ENCODE measurements at places on chromosomes 6 and 20.

DNA sequence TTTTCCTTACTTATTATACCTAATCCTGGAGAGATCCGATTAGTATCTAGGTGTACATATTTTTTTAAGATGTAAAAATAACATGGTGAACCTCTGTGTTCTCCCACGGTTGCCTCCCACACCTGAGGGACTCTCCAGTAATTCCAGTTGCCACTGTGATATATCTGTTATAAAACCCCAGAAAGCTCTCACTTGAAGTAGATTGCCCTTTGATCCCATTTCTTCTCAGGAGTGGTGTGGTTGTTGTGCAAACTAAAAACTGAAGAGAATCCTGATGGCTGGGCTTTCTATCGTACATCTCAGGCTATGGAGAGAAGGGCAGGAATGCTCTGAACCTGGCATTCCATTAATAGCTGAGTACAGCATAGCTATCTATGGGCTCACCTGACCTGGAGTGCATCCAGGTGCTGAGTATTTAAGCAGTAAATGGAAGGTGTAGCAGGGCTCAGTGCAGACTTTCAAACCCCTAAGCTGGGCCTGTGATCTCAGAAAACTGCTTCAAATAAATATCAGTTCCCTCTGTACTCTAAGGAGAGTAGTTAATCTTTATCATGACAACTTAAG lies 41.0 kb downstream of the VGLL2 start:
- no peak for ATAC-seq

- no peak for ATAC-seq
Observed at GRCh38 chr20:44071057-44071456, 115.9 kb downstream of the JPH2 start.

GRCh38 chr20:41185013-41185757 lies 47.8 kb downstream of the PLCG1 start:
- ATAC-seq, result no peak

DNA sequence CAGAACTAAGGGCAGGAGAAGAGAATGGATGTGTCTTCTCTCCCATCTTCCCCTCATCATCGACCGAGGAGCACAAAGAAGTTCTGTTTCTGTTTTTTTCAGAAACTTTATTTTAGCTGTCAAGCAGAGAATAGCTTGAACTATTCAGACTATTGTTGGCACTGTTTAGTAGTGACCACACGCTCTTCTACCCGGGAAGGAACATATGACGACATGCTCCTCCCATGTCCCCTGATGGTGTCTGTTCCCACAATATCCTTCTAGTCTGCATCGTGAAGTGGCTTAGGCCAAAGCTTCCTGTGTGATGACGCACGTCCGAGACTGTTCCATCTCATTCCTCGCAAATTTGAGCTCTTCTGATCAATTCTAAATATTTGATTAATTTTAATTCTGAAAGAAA lies 27.2 kb upstream of the KIF25 start:
- no peak for ATAC-seq

GRCh38 chr6:134097114-134097707 lies 44.8 kb upstream of the SLC2A12 start:
- no peak for ATAC-seq

- no peak for ATAC-seq
Observed at GRCh38 chr6:75149240-75149639, 56.6 kb downstream of the COL12A1 start.

DNA sequence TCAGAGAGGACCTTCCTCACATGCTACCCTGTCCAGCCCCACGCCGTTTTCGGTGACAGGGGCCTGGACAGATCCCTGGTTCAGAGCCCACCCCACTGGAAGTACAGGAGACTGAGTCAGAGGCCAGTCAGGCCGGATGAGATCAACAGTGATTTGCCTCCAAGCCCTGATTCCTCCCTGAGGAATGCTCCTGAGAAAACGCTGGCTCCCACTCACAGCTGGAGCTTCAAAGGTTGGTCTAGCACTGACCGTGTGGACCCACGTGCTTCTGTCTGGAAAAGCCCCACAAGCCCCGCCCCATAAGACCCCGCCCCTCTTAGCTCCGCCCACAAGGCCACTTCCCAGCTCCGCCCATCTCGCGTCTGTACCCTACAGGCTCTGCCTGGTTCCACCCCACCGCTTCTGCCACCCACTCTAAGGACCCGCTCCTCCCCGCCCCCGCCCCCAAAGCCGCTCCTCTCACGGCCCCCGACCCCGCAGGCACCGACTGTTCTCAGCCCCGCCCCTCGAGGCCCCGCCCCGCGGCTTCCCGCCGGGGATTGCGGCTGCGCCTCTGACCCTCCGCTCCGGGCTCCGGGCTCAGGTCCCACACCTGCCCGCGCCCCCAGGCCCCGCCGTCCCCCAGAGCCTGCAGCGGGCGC lies 64.9 kb upstream of the BHLHE23 start:
- no peak for ATAC-seq

DNA sequence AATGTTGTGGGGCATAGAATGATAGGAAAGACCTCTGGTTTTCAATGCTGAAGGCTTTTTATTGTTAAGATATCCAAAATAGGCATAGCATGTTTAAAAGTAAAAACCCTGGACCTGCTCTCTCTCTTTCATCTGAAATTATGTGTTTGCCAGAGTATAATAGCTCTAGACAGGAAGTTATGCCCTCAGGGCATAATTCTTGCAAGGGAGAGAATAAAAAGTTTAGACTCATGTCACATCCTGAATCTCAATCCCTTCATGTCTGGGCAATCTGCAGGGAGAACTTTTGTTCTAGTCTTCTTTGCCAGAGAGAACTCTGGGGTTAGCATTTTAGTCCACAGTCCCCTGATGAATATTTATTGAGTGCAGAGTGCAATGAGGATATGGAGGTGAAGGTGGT lies 297.3 kb upstream of the FLRT3 start:
- ATAC-seq, result no peak

DNA sequence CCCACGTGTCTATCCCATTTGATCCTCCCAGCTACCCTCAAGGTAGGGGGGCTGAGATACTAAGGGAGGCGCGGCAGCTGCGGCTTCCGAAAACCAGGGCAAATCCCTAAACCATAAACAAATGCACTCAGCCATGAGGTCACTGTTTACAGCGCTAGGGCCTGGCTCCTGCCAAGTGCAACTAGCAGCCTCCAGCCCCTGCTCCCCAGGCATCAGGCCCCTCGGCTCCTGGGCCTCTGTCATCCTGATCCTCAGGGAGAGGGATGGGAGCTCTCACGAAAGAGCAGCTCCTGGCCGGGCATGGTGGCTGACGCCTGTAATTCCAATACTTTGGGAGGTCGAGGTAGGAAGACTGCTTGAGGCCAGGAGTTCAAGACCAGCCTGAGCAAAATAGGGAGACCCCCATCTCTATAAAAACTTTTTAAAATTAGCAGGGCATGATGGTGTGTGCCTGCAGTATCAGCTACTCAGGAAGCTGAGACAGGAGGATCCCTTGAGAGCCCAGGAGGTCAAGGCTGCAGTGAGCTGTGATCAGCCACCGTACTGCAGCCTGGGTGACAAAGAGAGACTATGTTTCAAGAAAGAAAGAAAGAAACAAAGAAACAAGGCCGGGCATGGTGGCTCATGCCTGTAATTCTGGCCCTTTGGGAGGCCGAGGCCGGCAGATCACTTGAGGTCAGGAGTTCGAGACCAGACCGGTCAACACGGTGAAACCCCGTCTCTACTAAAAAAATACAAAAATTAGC lies 42.5 kb upstream of the TLDC2 start:
- no peak for ATAC-seq

DNA sequence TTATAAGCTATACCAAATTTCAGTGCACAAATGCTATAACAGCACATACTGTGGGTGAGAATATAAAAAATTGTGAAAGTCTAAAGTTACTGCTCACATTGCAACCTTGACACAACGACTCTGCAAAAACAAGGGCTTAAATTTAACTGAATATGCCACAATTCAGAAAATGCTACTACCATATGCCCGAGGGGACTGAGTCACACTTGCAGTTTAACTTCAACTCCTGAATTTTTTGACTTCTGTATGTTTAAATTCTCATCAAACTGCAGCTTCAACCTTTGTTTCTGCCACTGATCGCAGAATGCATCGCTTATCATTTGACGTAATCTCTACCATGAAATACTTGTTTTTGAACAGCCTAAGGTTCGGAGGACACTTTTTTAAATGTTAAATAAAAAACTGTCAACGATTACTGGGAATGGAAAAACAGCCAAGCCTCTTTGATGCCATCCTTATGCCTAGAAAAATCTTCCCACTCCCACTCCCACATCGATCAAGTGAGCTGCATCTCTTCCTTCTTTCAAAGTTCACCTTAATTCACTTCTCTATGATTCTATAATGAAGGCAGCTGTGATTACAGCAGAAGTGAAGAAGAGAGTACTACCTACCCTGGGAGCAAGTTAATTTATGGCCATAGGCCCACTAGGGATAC lies 136.5 kb downstream of the ATXN1 start:
- ATAC-seq, result no peak

- no peak for ATAC-seq
Observed at GRCh38 chr20:40942775-40943174, 85.8 kb upstream of the TOP1 start.

DNA sequence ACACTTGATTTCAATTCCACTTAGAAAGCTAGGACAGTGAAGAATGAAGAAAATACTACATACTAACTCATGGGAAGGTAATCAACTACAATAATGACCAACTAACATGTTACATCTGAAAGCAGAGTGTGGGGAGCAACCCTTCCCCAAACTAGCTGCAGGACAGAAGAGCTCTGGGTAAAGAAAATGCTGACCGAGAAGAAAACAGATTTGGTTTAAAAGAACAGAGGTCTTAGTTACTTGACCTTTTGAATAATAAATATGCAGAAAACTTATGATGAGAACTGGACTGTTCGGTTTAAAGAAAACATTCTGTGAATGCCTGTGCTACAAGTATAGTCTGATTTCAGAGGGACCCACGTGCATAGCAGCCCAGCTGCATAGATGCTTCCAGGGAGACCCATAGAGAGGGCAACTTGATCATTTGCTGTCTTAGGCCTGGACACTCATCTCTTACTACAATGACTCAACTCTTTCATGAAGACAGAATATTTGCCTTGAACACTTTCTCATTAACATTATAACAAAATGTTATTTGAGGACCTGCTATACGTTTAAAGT lies 53.5 kb downstream of the RALGAPA2 start:
- ATAC-seq, result no peak

GRCh38 chr6:21731411-21732031 lies 138.0 kb downstream of the SOX4 start:
- no peak for ATAC-seq

GRCh38 chr6:118705544-118706491 lies 54.4 kb upstream of the CEP85L start:
- peak; percentile 42 for ATAC-seq

GRCh38 chr20:54843865-54844264 lies 368.5 kb downstream of the DOK5 start:
- ATAC-seq, result no peak

- ATAC-seq, result no peak
Observed at GRCh38 chr6:131951576-131952230, 531 bp upstream of the CCN2 start.

- ATAC-seq, result no peak
Observed at GRCh38 chr6:136890194-136890839, 31.8 kb upstream of the SLC35D3 start.

GRCh38 chr6:106316375-106316766 lies 9.2 kb downstream of the ATG5 start:
- ATAC-seq, result no peak

- peak; percentile 35 for ATAC-seq
Observed at GRCh38 chr20:62898970-62899632, 27.2 kb downstream of the DIDO1 start.

DNA sequence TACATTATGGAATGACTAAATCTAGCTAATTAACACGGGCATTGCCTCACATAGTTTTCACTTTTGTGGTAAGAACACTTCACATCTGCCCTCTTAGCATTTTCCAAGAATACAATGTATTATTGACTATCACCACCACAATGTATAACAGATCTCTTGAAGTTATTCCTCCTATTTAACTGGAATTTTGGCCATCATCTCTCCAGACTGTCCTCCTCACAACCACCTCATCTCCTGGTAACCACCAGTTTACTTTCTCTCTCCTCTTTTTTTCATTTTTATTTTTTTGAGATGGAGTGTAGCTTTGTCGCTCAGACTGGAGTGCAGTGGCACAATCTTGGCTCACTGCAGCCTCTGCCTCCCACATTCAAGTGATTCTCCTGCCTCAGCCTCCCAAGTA lies 8.2 kb upstream of the SHLD1 start:
- no peak for ATAC-seq

- no peak for ATAC-seq
Observed at GRCh38 chr6:19301980-19302379, 535.2 kb upstream of the ID4 start.

DNA sequence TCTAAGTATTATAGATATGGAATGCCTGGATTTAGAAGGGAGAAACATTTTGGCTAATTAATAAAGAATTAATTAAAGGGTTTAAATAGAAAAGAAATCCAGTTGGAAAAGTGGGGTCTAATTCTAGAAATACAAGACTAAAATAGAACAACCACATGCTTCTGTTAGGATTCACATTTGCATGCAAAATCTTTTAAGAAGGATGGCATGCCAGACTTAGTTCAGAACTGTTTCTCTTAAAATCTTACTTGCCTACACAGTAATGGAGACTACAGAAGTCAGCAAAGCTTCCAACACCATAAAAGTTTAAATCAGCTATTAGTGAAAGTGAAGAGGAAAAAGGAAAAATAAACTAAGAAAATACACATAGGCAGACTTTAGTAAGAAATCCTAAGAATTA lies 32.7 kb upstream of the KATNA1 start:
- no peak for ATAC-seq

- peak; percentile 16 for ATAC-seq
Observed at GRCh38 chr6:2221726-2222274, 23.6 kb downstream of the GMDS start.

DNA sequence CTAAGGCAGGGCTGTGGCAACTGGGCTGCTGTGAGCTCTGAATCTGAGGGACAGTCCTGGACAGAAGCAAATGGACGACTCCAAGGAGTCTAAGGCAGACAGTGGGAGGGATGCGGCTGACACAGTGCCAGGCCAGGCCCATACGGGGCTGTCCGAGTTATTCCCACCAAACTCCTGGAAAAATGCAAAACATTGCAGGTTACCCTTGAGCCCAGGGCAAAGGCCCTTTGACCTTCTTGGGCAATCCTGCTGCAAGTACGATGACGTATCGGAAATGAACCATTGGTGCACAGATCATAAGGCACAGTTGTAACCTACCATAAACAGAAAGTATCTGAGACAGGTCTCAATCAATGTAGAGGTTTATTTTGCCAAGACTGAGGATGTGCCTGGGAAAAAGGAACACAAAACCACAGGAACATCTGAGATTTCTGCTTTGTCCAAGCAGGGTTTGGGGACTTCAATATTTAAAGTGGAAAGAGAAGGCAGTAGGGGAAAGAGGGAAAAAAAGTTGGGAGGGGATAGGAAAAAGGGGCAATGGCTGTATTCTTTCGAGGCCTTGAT lies 118.9 kb downstream of the DACT2 start:
- ATAC-seq, result no peak

DNA sequence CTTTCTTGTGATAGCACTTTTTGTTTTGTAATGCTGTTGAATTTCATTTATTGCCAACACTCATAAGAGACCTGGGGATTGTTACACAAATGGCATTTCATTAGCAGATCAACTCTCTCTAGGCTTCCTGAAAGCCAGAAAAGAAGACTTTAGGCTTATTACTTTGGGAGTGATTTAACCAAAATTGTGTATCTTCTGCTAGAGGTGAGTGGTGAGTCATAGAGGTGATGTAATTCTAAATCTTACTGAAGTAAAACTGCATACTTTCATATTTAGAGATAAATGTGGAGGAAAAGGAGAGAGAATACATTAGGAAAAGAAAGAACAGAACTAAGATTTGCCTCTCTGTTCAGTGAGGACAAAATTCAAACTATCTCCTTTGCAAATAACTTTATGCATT lies 304.7 kb upstream of the RGS17 start:
- ATAC-seq, result no peak

GRCh38 chr6:162580619-162581018 lies 146.9 kb downstream of the PRKN start:
- no peak for ATAC-seq

Measured in stimulated activated memory B cell treated with anti-CD40 and anti-IgM and Interleukin-4, amounts not matched to agents 10 μg/mL and 1 μg/mL and 100 μg/mL, for 72 hours (primary cell).